ENCODE measurements at places on chromosomes 12 and 14.

- DNase-seq = no peak
Observed at GRCh38 chr14:33350366-33350990, 411.8 kb downstream of the NPAS3 start.

- DNase-seq = no peak
Observed at GRCh38 chr14:28762955-28763326, 3.6 kb upstream of the FOXG1 start.

- no peak for DNase-seq
Observed at GRCh38 chr12:112001576-112001975, 11.4 kb downstream of the TMEM116 start.

DNA sequence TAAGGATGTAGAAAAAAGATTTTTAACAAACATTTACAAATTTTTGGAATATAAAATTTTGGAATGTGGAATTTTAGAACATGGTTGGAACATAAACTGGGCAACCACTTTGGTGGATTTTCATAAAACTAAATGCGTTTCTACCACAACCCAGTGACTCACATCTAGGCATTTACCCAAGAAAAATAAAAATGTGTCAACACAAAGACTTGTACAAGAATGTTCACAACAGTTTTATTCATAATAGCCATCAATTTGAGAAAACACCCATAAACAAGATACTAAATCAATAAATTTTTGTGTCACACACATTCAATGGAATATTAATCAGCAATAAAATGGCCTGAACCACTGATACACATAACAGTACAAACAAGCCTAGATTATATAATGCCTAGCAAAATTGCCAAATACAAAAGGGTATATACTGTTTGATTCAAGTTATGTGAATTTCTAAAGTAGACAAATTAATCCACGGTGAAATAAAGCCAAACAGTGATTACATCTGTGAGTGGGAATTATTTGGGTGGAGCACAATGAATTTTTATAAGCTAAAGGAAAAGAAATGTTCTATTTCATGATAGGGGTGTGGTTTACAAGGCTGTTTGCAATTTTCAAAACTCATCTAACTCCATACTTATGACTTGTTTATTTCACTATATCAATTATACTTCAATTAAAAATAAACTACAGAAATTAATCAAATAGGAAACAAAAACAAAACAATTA is 415.2 kb upstream of the OR4E1 start:
- no peak for DNase-seq

GRCh38 chr12:123829561-123829960 is 67.5 kb downstream of the DNAH10 start:
- no peak for DNase-seq

DNA sequence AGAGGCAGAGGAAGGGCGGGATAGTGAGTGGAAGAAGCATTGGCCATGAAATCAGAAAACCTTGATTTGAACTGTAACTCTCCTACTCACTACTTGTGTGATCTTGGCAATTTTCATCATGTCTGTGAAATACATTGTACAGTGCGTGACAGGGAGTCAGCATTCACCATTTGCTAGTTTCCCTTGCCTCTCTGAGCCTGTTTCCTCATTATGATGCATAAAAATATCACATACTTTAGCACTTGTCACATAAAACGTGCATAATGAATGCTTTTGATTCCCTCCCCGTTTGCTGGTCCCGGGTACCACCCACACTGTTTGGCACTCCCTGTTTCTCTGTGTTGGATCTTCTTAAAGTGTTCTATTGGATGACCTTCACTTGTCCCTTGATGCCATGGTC is 101.1 kb upstream of the FRMD6 start:
- DNase-seq = no peak

DNA sequence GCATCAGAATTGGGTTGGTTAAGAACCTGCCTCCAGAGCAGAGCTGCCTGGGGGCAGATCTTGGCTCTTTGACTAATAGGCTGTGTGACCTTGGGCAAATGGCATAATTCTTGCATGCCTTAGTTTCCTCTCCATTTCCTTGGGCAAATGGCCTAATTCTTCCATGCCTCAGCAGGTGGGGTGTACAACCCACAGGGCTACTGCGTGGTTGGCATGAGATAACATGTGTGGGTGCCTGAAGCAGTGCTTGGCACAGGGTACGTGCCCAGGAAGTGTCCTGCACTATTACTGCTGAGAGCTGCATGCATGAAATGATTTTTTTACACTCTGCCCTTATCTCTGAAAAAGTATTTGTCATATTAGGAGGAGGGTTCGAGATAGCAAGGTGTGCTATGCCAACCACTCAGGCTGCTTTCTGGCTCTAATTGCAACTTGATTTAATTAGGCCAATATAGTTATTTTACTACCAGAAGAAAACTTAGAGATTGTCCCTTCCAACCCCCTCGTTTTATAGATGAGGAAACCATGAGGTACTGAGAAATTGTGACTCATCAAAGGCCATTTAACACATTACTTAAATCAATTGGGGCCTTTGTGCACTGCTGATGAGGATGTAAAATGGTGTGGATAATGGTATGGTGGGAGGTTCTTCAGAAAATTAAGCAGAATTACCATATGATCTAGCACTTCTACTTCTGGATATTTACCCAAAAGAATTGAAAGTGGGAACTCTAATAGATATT is 161.6 kb upstream of the HIF1A start:
- DNase-seq = no peak

DNA sequence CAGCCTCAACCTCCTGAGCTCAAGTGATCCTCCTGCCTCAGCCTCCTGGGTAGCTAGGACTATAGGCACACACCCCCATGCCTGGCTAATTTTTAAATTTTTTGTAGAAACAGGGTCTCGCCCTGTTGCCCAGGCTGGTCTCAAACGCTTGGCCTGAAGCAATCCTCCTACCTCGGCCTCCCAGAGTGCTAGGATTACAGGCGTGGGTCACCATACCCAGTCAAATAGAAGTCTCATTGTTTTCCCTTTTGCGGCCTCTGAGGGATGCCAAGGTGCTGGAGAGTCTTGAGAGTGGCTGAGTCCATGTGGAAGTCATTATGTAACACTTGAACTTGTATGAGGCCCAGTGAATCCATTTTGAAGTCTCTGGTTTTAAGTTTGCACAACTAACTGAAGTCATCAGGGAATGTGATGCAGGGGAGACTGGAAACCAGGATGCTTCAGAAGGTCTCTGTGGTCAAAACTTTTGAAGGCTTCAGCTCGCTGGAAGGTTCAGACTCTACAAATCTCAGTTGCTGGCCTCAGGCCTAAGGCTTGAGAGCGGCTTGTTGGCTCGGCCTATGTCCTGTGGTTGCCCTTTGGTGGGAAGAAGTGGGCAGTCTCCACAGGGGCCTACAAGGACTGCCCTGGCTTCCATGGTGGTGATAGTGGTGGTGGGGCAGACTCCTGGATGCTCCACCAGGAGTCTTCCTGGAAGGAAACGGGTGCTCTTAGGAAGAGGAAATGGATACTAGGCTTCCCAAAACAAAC is 29.2 kb downstream of the GALNT16 start:
- no peak for DNase-seq

DNA sequence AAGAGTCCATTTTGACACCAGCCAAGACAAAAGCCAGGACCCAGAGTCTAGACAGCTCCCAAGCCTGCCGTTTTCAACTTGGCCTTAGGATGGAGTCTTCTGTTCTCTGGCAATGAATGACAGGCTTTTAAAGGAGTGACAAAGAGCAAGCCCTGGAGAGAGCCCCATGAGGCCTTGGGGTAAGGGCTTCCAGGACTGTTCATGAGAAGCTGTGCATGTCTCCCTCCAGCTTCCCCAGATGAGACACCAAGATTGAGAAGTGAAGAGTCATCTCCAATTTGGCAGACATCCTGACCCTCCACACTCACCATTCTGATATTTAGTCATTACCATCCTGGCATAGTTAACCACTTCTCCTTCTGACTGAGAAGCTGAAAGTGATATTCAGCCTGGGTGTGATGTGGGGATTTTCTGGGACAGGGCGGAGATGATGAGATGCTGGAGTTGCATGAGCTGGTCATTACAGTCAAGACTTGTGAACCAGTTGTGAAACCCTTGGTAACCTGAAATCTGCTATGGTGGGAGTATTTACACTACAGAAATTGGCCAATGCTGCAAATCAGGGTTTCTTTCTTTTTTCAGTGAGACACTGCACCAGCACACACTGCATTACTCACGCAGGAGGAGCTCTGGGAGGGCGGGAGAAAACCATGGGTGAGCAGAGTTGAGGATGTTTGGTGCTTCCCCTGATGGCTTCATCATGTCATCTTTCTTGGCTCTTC is 77.8 kb downstream of the VCPKMT start:
- DNase-seq = peak; percentile 63

- DNase-seq = no peak
Observed at GRCh38 chr12:21697904-21698630, 40.4 kb upstream of the LDHB start.

GRCh38 chr12:65308601-65309071 is 30.2 kb downstream of the MSRB3 start:
- DNase-seq = no peak

- DNase-seq = no peak
Observed at GRCh38 chr12:51244269-51244668, 5.6 kb downstream of the DAZAP2 start.

DNA sequence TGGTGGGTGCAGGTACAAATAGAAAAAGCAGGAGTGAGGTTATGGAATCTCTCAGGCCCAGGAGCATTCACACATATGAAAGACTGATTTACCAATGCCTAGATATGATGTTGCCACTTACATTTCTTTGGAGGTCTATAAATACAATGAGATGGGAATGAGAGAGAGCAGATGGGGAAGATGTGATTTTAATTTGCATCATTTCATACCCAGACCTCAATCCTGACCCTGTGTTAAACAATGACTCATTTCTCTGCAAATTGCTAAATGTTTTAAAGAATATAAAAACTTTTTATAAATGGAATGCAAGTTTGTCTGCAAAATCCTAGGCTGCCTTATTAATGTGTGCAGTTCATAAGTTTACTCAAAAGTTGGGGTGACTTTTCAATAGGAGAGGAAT is 38.6 kb upstream of the GNG2 start:
- no peak for DNase-seq

DNA sequence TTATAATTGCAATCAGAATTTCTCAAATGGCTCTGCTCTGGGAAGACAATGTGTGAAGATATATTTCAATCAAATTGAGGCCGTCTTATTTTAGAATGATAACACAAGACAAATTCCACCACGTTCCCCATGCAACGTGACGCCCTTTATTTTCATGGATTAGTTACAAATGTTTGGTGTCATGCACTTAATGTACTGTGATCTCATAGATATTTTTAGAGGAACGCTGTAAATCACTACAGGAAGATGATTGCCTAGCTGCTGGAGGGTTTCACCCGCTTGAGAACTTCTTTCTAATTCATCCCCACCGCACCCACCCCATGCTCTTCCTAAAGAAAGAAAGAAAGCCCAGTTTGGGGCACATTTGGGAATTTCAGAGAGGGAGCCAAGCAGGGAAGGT is 117.2 kb downstream of the PLXNC1 start:
- no peak for DNase-seq

- DNase-seq = no peak
Observed at GRCh38 chr12:111439657-111440151, 34.0 kb downstream of the SH2B3 start.

GRCh38 chr14:88552876-88553275 is 1.9 kb downstream of the PTPN21 start:
- no peak for DNase-seq

DNA sequence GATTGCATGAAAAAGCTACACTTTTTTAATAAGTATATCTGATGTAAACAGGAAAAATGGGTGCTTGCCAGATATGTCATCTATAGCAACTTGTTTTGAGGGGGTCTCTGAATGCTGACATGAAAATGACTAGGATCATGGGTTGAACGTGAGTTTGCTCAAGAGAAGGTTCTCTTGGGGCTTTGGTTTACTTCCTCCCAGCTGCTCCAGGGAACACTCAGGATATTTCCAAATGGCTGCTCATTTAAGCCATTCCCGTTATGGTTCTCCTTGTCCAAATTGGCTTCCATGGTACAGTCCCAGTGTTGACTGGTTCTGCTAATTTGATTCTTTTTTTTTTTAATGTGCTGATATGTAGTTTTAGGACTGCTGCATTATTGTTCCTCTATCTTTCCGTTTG is 118.3 kb downstream of the ETV6 start:
- DNase-seq = no peak

GRCh38 chr12:24814379-24815113 is 134.4 kb downstream of the BCAT1 start:
- DNase-seq = no peak

Measured in stimulated activated CD4-positive, alpha-beta T cell treated with anti-CD3 and anti-CD28 coated beads, Interleukin-2, amount 100 ng/mL, for 48 hours (primary cell).